Kidney tubule cell (primary cell): ENCODE measurements at places on chromosomes 6 and 20.

- DNase-seq = no peak
Measured at GRCh38 chr20:33883164-33883563, 72.0 kb downstream of the CHMP4B start.

GRCh38 chr20:9491324-9491723, 23.1 kb upstream of the LAMP5 start:
- DNase-seq = no peak

DNA sequence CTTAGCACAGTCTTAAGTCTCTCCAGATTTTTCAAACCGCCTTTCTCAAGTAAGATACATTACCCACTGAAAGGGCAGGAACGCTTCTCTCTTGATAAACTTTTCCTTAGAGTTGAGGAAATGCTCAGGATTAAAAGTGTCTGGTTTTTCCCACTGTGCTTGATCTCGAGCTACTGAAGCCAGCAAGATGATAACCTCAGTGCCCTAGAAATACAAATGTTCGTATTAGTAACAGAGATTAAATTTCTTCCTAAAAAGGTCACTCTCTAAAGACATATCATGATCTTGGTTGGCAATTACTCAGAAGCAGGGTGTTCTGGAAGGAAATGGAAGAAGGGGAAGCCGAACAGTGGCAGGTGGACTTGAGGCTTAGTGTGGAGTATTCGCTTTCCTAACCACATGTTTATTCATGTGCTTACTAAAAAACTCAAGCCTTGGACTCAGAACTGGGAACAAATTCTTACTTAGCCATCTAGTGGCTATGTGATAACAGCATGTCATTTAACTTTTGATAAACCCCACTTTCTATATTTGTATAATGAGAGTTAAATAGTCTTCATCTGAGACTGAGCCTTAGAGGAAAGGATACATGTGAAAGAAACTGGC, 20.1 kb downstream of the C6orf141 start:
- peak; percentile 20 for DNase-seq

DNA sequence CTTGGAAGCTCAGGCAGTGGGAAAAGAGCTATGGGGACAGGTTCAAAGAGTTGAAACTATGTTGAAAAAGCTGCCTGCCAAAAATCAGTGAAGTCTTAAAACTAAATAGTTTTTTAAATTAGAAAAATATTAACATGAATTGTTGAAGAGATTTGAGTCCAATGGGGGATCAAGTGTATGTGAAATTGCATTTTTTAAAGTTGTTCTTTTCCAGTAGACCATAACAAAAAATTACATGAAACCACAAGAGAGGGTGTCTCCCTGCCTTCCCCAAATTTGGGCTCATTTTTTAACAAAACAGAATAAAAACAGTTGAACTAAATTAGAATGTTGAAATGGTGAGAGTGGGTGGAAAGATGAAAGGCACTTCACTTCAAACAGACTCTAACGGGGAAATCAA, 31.5 kb upstream of the COL10A1 start:
- DNase-seq = no peak

- DNase-seq = peak; percentile 28
Measured at GRCh38 chr6:22141241-22141745, 155.5 kb downstream of the PRL start.

GRCh38 chr6:26087284-26088115, at the start of gene HFE:
HFE (plus strand) TSS chr6:26087429; CDS start chr6:26087441, 12 bp downstream.
- peak; percentile 58 for DNase-seq

DNA sequence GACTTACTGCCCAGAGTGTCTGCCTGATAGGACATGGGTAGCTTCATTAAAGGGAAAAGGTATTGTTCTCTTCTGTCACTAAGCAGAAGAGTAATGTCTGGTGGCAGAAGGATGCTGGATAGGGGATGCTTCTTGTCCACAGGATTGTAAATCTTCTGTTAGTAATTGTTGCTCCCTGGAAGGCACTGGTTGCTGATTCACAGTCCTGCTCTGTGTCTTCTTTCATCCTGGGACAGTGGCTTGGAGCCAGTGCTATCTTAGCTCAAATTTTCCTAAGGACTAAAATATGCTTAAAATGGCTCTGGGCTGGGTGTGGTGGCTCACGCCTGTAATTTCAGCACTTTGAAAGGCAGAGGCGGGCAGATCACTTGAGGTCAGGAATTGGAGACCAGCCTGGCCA, 48.0 kb downstream of the SYTL3 start:
- DNase-seq = no peak

GRCh38 chr6:16712255-16712930, 48.9 kb downstream of the ATXN1 start:
- no peak for DNase-seq

- no peak for DNase-seq
Measured at GRCh38 chr6:24145690-24146131, 19.7 kb downstream of the NRSN1 start.

- no peak for DNase-seq
Measured at GRCh38 chr20:35702824-35703695, 3.9 kb downstream of the ROMO1 start.

DNA sequence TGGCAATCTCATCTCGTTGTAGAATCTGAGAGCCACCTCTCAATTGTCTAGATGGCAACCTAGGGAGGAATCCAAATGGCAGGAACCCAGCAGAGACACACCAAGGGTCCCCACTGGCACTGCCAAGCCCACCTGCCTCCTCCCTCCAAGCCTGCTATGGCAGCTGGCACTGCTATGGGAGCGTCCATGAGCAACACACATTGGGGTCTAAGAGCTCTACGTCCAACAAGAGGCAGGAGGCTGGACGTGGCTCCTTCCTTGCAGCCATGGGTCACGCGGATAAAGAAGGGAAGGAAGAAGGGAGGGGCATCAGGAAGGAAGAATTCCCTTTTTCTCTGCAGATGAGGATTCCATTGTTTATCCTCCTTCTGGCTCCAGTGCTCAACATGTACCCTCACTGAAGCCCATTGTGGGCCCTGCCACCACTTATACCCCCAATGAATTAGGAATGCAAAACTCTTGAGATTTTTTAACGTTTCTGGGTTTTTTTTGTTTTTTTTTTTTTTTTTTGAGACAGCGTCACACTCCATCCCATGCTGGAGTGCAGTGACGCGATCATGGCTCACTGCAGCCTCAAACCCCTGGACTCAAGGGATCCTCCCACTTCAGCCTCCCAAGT, 17.3 kb downstream of the ATP9A start:
- DNase-seq = no peak

DNA sequence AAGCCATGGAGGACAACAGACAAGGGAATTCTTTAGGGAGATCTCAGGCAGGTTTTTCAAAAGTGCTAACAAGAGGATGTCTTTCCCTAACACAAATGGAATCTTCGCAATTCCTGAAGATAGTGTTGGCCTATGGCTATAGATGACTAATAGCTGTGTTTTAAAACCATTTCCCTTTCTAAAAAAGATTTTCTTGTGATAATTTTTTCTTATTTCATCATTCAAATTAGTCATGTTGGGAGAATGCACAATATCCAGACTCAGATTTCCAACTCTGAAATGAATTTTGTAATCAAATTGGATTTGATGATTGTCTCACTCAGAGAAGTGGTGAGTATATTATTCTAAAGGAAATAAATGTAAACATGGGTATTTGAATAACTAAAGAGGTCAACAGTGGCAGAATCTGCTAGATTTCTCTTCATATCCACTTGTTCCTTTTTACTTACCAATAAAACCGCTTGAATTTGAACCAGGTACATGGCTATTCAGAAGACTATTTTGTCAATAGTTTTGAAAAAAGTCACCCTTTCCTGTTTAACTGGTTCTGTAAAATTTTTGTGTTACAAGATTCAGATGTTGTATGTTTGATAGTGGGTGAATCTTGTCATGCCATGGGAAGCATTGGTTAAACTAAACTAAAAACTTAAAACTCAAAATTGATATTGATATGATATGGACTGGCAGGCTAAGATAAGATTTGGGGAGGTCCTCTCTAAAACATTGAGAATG, 1223.7 kb upstream of the EYS start:
- DNase-seq = no peak

DNA sequence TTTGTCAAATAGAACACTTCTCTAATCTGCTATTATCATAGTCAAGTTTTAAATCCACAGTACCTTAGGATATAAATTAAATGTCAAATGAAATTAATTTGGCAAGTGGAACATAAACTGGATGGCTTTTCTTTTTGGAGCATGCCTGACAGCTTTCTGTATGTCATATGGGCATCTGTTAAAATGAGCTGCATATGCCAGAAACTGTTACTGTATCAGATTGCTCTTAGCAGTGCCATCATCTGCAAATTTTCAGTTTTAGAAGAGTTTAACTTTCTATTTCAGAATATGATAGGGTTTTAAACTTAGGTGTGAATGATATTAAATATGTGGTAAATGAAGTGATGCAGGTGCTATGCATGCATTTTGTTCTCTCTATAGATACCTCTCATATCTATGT, 3.4 kb upstream of the EEF1E1 start:
- DNase-seq = no peak

DNA sequence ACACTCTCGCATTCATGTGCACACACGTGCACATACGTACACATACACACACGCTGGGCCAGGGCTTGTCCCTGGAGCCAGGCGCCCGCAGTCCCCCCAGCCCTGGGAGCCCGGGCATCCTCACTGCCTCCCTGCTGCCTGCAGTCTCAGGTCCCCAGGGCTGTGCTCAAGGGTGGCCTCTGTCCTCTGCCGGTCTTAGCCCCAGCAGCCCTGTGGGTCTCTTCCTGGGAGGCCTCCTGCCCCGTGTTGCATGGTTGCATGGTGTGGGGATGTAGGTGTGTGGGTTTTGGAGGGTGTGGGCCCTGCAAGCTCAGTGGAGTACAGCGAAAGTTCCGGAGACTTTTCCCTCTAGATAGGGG, 101.5 kb downstream of the TMEM242 start:
- no peak for DNase-seq

GRCh38 chr20:63495167-63495720, 3.6 kb downstream of the EEF1A2 start:
- DNase-seq = no peak

DNA sequence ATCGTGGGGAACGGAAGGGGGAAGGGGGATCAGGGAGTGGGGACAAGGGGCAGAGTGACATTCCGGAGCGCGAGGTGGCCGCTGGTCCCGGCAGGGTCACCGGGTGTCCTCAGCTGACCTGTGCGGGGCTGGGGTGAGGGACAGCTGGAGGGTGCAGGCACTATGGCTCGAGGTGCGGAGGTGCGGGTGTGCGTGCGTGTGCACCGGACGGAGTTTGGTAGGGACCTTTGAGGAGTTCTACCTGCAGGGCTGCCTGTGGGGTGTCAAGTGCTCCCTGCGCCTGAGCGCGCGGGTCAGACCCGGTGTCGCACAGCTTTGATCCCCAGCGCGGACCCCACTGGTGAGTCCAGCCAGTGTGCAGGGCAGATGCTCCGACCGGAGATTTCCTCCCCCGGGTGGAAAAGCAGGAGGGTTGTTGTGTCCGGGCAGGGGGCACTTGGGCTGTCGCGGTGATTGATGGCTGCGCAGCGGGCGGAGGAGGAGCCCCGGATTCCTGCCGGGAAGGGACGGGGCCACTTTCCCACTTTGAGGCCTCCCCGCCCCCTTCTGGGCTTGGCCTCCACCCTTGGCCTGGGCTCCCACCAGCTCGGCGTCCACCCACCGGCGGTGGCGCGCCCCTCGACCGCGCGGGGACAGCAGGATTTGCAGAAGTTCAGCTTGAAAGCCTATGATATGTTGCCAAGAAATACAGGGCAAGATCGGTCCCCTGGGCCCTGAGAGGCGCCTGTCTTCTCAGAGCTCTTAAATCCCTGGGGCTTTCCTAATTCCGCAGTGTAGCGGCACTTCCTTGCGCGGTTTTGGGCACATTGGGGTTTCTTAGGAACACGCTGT, 658 bp downstream of the RIN2 start:
- peak; percentile 52 for DNase-seq

DNA sequence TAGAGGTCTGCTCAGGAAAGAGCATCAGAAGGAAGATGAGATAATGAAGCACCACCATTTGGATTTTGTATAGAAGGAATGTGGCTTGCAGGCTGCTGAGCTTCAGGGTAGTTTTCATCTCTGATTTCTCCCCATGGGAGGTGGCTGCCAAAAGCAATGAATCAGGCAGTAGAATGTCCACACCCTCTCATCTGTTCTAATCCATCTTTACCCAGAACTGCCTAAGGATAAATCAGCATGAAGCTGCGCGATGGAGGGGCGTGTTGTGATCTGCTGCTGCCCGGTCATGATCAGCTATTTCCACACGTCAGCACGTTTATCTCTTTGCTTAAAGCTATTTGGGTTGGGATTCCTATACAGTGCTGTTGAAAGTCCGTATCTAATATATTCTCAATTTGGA, 295.4 kb downstream of the FOXA2 start:
- no peak for DNase-seq

DNA sequence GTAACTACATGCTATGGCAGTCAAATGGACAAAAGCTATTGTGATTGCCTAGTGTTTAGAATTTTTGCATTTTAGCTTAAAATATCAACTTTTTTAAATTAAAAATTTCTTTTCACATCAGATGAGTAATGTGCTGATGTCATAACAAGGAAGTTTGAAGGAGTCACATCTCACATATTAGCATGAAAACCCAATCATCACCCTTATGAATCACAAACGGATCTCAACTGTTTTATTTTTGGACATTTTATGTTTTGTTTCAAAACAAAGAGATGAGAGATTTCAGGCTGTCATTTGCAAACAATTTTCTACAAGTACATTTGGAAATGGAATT, 53.6 kb upstream of the TRERF1 start:
- peak; percentile 57 for DNase-seq

- no peak for DNase-seq
Measured at GRCh38 chr6:144090384-144090783, 5.0 kb downstream of the SF3B5 start.

DNA sequence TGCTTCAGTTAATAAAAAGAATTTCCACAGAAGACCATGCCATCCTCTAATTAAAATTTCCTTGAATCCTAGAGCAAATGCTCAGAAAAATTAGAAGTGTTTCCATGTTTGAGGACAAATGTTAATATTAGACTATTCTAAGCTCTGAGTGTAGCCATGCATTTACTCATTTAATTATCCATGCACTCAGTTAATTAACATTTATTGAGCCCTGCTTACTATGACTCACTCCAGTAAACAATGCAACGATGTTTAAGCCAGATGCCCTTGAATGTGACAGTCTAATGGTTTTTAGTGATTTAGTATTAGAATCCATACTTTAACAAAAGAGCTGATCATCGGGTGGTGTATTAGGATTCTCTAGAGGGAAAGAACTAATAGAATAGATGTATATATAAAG, 37.3 kb upstream of the GJA1 start:
- no peak for DNase-seq

DNA sequence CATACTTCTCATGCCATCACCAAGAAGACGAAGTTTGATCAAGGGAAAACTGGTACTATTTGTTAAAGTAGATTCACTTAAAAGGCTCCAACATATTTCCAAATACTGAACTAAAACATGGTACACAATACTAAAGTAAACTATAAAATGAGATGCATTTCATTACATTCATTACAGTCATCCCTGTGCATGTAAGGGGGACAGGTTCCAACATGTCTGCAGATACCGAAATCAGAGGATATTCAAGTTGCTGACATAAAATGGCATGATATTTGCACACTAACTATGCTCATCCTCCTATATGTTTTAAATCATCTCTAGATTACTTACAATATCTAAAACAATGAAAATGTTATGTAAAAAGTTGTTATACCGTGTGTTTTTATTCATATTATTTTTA, 893.9 kb upstream of the MANEA start:
- DNase-seq = no peak

- DNase-seq = no peak
Measured at GRCh38 chr6:122393351-122393896, 6.0 kb upstream of the HSF2 start.

GRCh38 chr6:166745801-166746668, 119.0 kb upstream of the RPS6KA2 start:
- DNase-seq = no peak
